T-cell (primary cell): ENCODE measurements at places on chromosomes 2 and 18.

- no peak for DNase-seq
Measured at GRCh38 chr2:45697190-45697589, 45.7 kb downstream of the PRKCE start.

- DNase-seq = no peak
Measured at GRCh38 chr2:44748-45341, 1.5 kb downstream of the FAM110C start.

GRCh38 chr2:58157754-58158153 lies 83.4 kb downstream of the FANCL start:
- DNase-seq = no peak

DNA sequence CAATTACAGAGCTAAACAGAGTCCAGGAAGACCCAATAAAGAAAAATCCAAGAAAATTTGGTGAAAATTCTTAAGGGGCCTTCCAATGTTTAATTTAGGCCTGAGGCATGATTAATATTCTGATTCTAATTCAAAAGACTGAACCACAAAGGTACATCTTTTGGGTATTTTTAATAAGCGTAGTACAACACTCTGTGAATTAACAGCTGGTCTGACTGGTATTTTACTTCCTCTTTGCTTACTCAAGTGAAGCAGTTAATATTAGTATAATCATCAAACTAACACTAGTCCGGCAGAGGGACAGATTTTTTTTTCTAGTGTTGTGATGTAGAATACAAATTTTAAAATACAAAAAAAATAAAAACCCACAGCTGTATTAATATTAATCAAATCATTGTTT lies 652.9 kb downstream of the NR4A2 start:
- DNase-seq = no peak

DNA sequence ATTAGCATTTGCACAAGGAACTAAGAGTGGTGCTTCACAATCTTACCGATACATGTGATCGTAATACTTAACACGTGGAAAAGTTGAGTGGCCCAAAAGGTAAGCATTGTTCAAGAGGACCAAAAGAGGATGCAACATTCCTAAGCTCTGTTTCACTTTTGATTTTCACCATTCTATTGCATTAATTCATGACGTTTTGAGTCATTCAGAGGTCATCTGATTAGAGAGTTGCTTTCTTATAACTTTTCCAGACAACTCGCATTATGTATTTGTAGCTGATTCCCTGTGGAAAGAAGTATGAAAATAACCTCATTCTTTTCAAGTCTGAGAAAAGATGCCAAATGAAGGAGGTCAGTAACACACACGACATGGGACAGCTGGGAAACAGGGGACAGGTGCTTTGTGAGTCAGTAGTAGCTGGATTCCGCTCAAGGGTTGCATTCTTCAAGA lies 344.4 kb downstream of the RND3 start:
- DNase-seq = no peak
